ENCODE measurements at places on chromosomes 4 and X.

- peak; percentile 35 for DNase-seq
These were observed 72.2 kb upstream of the PPP3CA start for GRCh38 chr4:101419336-101420135.

GRCh38 chr4:169690787-169691186 lies 67.0 kb downstream of the HPF1 start:
- no peak for DNase-seq

DNA sequence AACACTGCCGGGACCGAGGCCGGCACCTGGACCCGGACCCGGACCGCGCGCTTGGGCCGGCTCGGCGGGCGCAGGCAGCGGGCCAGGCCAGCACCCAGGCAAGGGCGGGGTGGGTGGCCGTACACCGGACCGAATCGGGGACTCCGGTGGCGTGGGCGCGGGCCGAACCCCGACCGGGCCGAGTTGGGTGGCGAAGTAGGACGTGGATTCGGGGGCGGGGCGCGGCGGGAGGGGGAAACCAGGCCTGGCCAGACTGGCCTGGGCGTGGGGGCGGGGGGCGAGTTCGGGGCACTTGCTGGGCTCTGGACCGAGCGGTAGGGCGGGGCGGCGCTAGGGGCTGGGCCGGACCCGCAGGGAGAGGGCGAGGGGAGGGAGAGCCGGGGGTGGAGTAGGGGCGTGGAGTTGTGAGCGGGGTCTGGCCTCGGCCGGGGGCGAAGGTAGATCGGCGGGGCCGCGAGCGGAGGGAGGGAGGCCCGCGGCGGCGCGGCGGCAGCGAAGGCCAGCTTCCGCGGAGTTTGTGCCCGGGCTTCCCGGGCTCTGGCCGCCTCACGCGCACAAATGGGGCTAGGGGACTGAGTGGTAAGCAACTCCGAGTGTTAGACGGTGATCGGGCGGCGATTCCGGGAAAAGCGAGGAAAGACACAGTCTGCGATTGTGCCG lies 1.8 kb upstream of the BCORL1 start:
- DNase-seq: peak; percentile 61

DNA sequence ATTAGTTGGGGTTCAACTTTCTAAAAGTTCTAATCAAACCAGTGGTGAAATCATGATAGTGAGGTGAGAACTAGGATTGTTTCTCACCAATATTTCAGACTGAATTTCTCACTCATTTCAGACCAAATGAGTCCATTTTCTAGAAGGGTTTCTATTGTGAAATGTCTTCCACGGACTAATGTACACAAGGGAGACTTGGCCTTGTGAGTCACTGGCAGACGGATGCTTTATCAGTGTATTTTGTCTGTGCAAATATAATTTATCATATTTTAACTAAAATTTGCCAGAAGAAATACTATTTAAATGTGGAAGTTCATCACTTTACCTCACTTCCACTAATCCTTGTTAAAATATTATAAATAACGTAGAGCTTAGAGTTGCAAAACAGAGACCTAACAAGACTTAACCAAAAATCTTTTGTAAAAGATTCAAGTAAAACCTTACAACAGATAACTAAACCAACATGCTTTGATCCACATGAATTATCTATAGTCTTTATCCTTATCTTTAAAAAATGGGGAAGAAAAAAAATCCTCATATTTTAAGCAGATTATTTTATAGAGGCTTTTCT lies 506.0 kb upstream of the FAM241A start:
- no peak for DNase-seq

DNA sequence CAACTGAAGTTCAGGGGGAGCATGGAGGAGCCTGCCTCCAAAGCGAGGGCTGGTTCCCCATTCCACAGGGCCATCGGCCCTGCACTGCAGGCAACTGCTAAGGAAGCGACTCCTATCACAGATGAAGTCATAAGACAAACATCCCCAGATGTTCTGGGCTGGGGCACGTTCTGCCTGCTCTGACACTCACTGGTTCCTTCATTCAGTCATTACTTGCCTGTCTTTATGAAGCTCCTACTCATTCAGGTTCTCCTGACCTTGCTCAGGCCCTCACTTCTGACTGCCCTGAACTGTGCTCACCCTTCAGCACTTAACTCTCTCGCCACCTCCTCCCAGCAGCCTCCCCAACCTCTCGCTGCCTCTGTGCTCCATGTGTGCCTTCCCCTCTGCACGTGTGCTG lies 2.5 kb upstream of the SLC2A9 start:
- DNase-seq: no peak

- DNase-seq: no peak
These were observed 112.4 kb upstream of the RBPJ start for GRCh38 chr4:26208237-26208994.

- peak; percentile 15 for DNase-seq
These were observed 7.0 kb downstream of the VAMP7 start for GRCh38 chrX:155888139-155888538.

DNA sequence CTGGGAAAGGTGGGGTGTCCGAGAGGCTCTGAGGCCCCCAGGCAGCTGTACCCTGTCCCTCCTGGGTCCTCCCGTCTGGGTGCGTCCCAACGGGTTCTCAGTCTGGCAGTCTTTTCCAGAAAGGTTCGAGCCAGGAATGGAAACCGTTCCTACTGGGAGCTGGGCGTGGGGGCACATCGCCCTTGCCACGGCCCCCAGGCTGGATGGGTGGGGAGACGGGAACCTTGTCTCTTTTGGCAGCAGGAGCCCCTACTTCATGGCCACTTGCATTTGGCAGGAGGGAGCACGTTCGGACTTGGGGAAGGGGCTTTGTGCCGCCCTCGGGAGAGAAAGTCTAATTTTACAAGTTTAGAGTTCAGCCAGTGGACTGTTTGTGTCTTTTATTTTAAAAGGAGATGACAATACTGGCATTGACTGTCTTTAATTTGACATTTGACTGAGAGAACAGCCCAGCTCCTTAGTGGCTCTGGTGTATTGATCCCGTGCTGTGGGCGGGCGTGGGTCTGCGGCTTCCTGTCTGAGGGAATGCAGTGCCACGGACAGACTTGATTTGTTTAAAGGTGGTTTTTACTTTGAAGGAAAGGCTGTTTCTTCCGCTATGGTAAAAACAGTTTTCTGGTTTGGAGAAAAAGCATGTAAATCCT lies 95.1 kb downstream of the SORCS2 start:
- no peak for DNase-seq

DNA sequence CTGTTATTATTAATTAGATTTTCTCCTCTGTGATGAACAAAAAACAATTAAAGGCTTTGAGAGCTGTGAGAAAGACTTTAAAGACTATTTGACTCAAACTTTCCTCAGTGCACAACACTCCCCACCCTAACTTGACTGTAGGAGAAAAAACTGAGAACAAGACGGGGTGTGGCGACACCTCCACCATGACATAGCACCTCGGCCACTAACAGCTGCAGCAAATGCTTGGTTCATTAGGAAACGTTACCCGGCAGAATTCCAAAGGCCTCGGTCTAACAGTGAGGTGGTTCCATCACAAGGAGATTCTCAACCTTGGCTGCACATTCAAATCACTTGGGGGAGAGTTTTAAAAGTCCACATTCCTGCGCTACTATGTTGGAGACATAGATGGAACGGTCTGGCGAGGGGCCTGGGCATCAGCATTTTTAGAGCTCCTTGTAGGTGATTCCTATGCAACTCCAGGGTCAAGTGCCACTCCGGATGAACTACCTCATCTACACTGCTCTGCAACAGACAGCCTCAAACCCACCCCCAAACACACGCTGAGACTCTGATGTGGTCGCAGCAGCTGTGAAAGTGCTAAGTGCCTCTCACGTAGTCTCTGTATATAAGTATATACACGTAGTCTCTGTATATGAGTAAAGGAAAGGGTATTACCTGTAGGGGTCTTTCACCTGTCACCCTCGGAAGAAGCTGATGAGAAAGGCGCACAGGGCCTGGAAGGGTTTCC lies 1.0 kb downstream of the FGFBP2 start:
- peak; percentile 25 for DNase-seq

DNA sequence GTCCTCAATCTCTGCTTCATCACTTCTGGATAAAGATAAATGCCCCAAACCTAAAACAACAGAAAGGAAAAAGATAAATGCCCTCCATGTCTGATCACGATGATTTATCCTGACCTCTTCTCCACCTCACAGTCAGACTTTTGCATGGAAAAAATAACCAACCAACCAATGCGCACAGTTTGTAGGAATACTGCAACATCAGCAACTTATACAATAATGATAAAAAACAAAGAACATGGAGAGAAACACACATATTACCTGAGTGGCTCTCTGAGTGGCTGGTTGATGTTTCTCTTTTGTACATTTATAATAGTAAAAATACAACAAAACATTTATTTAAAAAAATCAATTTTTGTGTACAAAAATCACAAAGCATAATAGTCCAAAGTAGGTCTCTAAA lies 93.0 kb upstream of the PUDP start:
- DNase-seq: no peak

DNA sequence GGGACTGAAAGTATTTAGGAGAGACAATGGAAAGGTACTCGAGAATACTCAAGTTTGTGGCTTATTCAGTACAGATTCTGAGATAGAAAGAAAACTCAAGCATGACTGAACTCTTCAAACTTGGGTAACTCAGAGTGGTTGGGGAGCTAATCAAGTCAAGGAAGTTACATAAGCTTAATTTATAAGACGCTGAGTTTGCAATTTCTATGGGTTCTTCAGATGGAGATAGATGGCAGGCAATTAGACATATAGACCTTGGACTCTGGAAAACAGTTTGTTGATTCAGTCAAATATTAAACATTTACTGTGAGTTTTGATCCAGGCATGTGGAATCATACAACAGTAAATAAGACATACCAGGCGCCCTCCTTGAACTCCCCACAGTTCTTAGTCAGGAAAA lies 1749.9 kb upstream of the TENM3 start:
- no peak for DNase-seq

DNA sequence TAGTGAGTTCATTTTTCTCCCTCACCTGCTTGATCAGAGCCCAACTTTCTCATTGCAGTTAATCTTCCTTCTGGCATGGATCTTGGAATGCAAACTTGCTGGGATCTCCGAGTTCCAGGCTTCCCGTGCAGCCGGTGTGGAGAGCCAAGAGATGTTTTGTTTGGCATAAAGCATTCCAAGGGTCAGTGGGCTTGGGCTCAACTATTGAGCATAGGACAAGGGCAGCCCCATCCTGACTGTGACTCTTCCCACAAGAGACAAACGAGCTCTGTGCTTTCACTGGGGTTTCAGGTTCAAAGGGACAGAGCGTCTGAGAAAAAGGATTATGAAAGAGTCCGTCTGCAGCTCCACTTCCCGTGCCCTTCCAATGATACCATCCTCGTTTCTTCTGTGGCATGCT lies 10.5 kb downstream of the TLR7 start:
- no peak for DNase-seq

DNA sequence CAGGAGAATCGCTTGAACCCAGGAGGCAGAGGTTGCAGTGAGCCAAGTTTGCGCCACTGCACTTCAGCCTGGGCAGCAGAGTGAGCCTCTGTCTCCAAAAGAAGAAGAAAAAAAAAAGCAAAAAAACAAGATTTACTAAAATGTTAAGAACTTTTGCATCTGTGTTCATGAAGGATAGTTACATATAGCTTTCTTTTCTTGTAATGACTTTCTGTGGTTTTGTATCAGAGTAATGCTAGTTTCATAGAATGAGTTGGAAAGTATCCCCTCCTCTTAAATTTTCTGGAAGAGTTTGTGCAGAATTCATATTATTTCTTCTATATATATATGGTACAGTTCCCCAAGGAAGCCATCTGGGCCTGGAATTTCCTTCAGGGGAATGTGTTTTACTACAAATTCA lies 17.0 kb upstream of the GRIPAP1 start:
- DNase-seq: no peak

DNA sequence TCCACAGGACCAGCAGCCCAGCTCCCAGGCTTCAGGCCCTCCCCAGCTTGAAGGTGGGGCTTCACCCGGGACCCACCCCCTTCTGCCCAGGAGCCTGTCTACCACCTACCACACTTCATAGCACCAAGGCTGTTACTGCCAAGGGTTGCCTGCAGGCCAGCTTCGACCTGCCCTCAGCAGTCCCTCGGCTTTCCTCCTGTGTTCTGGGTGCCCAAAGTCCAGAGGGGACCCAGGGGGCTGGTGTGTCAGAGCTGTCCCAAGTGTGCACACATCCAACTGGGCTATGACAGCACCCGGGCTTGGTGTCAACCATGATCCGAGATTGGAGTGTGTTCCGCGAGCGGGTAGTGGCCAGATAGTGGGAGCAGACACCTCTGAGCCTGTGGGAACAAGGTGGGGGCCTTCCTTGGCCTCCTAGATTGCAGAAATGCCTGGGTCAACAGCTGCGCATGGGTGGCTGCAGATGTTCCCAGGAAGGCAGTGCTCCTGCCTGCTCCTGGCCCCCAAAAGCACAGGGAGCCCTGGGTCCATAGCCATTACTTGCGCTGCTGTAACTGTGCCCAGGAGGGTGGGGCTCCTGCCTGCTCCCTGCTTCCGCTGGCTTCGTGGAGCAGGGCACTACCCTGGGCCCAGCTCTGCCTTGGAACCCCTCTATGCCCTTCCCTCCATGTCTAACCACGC lies 16.8 kb downstream of the SULT1B1 start:
- no peak for DNase-seq

- DNase-seq: no peak
These were observed 43.5 kb upstream of the SLC25A31 start for GRCh38 chr4:127686658-127687057.

GRCh38 chr4:155900381-155900780 lies 3.1 kb upstream of the TDO2 start:
- no peak for DNase-seq

All from hematopoietic multipotent progenitor cell treated with erythropoietin and hydrocortisone succinate and interleukin-3 and kit ligand, for 4 days (in vitro differentiated cells).